ENCODE measurements at places on chromosomes 5 and 9. TPM values are rescaled to one million over a fixed set of nuclear protein-coding genes. Genes with fewer than 3 reads are reported as not detected.
A peak's percentile ranks its signal among the peaks of the same experiment; 100 is the strongest.

The FBP2 gene
- total RNA-seq, result not detected

The ENTREP1 gene
- 31.3 TPM for total RNA-seq

The SOWAHA gene
- not detected for total RNA-seq

The PRRX2 gene
- 0.94 TPM for total RNA-seq

The PLCXD3 gene
- 103 TPM for total RNA-seq

GRCh38 chr5:136012041-136012804 lies 16.6 kb upstream of the TGFBI start:
- no peak for DNase-seq
- H3K27me3 ChIP-seq, result no peaks in the 10 kb centered on the region
- no peaks in the 10 kb centered on the region for H3K36me3 ChIP-seq
- no peak overlapping the region for H3K4me3 ChIP-seq
- peaks cover 2% of the 10 kb centered on the region for H3K4me1 ChIP-seq
- H3K27ac ChIP-seq, result no peak overlapping the region

DNA sequence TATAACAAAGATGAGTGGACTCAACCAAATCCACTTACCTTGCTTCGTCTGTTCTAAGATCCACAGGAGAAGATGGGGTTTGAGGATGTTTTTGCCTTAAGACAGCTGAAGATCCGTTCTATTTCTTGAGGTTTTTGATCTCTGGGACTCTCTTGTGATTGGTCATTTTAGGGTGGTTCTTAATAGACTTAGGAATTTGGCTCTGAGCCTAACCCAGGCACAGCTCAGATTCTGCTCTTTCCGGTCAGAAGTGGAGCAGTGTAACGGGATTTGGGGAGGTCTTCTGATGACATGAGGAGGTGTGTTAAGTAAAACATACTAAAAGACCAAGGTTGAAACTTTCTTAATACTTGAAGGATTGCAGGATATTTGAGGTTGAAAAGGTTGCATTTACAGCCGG lies 166.9 kb downstream of the DMRT2 start:
- no peak overlapping the region for H3K4me3 ChIP-seq
- no peak overlapping the region for H3K27ac ChIP-seq
- H3K36me3 ChIP-seq, result no peaks in the 10 kb centered on the region
- no peak for DNase-seq
- no peaks in the 10 kb centered on the region for H3K4me1 ChIP-seq

GRCh38 chr5:153660919-153661318 lies 170.4 kb downstream of the GRIA1 start:
- H3K4me3 ChIP-seq, result no peak overlapping the region
- H3K36me3 ChIP-seq, result no peaks in the 10 kb centered on the region
- no peak for DNase-seq
- no peaks in the 10 kb centered on the region for H3K4me1 ChIP-seq
- no peak overlapping the region for H3K27ac ChIP-seq
- H3K27me3 ChIP-seq, result no peaks in the 10 kb centered on the region

DNA sequence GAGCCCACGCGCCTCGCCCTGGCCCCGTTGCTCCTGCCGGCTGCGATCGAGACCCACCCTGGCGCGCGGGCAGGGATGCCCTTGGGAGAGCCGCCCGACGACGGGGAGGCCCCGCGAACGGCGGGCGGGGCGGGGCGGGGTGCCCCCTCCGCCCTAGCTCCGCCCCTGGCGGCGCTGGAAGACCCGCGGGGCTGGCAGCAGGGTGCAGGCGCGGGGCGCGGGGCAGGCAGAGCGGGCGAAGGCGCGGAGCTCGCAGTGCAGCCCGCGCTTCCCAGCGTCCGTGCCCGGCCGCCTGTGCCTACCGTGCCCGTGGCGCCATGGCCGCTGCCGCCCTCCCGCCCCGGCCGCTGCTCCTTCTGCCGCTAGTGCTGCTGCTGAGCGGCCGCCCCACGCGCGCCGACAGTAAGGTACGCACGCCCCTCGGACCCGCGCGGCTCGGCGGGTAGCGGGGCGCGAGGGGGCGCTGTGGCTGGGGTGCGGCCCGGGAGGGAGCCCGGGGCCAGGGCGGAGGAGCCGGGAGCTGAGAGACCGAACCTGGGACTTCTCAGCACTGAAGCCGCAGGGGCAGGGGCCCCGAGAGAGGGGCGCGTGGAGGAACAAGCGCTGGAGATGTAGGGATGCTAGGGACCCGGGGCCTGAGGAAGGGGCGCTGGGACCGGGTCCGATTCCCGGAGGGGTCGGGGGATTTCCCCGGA lies at the start of gene OLFML2A:
TSS of gene OLFML2A (plus strand) at position 180 of the 695 bp plus-strand sequence. CDS start at position 318, 138 bp downstream.
- H3K27ac ChIP-seq, result peak within 1 kb of the TSS; percentile 76
- no peaks in the 10 kb centered on the region for H3K36me3 ChIP-seq
- no peak for DNase-seq

GRCh38 chr5:84885485-84886258 lies 501.0 kb upstream of the EDIL3 start:
- H3K4me1 ChIP-seq, result peaks cover 4% of the 10 kb centered on the region
- H3K27me3 ChIP-seq, result no peaks in the 10 kb centered on the region
- H3K36me3 ChIP-seq, result no peaks in the 10 kb centered on the region
- H3K4me3 ChIP-seq, result no peak overlapping the region

DNA sequence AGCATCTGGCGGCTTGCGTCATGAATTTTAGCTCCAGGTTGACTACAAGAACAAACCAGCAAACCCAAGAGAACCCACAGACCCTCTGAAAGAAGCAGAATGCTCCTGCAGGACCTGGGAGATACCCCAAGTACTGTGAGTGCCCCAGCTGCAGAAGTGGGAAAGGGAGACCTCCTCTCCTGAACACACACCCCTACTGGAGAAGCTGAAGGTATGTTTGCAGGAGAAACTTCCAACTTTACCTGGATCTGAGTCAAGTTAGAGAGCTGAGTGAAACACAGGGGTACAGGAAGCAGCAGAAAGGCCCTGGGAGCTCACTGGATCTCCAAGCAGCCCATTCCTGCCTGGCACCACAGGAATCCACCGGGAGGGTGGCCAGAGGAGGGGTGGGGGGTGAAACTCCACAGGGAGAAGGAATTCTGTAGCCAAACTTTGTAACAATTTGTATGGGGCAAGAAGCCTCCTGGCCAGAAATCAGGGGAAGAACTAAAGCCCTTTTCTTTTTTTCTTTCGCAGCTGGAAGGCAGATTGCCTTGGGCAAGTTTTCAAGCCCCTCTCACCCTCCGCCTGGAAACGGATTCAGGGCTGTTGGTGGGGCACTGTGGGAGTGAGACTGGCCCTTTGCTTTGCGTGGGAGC lies 576.2 kb downstream of the BNC2 start:
- H3K4me3 ChIP-seq, result no peak overlapping the region
- peaks cover 4% of the 10 kb centered on the region for H3K27me3 ChIP-seq
- no peak overlapping the region for H3K27ac ChIP-seq
- no peak for DNase-seq
- H3K4me1 ChIP-seq, result no peaks in the 10 kb centered on the region

DNA sequence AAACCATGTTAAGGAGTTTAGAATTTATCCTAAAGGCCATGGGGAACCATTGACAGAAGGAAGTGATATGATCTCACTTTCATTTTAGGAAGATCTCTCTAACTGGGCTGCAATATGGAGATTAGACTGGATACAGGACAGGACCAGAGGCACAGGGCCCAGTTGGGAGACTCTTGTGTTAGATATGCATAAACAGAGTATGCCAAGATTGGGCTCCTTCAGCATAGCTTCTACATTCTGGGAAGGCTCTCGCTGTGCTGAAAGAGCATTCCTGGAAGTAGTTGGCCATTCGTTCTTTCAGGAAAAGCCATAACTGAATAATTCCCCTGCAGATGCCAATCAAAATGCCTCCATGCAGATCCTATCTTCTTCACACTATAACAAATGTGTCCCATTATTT lies 204.5 kb downstream of the CWC27 start:
- H3K4me3 ChIP-seq, result no peak overlapping the region
- H3K36me3 ChIP-seq, result peaks cover 5% of the 10 kb centered on the region
- H3K27ac ChIP-seq, result no peak overlapping the region

DNA sequence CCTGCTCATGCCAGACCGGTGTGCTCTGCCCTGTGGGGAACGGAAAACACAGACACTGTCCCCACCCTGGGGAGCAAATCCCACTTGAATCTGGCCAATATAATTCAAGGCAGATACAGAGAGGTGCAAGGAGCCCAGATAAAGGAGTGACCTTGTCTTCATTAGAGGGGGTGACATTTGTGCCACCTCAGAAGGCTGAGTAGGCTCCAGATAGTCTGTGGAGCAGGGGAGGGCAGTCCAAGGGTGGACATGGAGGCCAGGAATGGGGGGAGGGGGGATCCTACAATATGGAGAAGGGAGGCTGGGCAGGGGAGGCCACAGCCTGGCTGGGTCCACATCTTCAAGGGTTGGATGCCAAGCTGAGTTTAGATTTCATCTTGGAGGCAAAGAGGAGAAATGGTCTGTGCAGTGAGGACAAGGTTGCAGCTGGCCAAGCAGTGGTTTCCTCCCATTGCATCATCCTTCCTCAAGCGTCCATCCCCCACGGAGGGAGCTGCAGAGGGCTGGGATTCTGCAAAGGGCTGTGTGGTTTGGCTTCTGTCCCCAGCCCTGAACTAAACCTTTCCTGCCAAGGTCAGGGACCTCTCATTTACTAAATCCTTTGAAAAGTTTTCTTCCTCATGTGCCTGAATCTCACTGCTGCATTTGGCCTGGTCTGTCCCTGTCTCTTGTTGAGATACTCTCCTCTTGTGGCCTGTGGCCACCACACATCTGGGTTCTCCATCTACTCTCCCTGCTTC lies 60.1 kb downstream of the GALNT12 start:
- no peak overlapping the region for H3K4me3 ChIP-seq
- peak overlapping the region; percentile 83 for H3K27ac ChIP-seq
- no peaks in the 10 kb centered on the region for H3K36me3 ChIP-seq
- H3K4me1 ChIP-seq, result peaks cover 34% of the 10 kb centered on the region

- H3K4me3 ChIP-seq, result peak overlapping the region; percentile 76
- peaks cover 45% of the 10 kb centered on the region for H3K27me3 ChIP-seq
- H3K36me3 ChIP-seq, result no peaks in the 10 kb centered on the region
- no peak for DNase-seq
These were observed 561 bp downstream of the DAPK1 start for GRCh38 chr9:87498046-87498810.

DNA sequence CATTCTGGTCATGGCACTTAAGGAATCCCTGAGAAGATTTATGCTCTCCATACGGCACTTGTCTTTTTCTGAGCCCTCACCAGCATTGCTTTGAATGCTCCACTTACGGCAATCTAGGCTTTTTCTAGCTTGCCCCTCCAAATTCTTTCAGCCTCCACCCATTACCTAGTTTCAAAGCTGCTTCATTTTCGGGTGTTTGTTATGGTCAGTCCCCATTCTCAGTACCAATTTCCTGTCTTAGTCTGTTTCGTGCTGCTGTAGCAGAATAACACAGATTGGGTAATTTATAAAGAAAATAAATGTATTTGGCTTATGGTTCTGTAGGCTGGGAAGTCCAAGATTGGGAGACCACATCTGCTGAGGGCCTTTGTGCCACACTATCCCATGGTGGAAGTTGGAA lies 42.0 kb downstream of the ARHGEF28 start:
- no peak for DNase-seq
- H3K27me3 ChIP-seq, result no peaks in the 10 kb centered on the region
- no peak overlapping the region for H3K4me3 ChIP-seq
- H3K27ac ChIP-seq, result no peak overlapping the region
- no peaks in the 10 kb centered on the region for H3K36me3 ChIP-seq

- no peak overlapping the region for H3K27ac ChIP-seq
- H3K4me1 ChIP-seq, result no peaks in the 10 kb centered on the region
- H3K27me3 ChIP-seq, result no peaks in the 10 kb centered on the region
- no peak overlapping the region for H3K4me3 ChIP-seq
These were observed 136.3 kb upstream of the SNX2 start for GRCh38 chr5:122638581-122638980.

GRCh38 chr5:135069895-135070657 lies 36.0 kb upstream of the PITX1 start:
- no peaks in the 10 kb centered on the region for H3K36me3 ChIP-seq
- no peak overlapping the region for H3K27ac ChIP-seq
- H3K4me3 ChIP-seq, result no peak overlapping the region
- peaks cover 12% of the 10 kb centered on the region for H3K27me3 ChIP-seq

DNA sequence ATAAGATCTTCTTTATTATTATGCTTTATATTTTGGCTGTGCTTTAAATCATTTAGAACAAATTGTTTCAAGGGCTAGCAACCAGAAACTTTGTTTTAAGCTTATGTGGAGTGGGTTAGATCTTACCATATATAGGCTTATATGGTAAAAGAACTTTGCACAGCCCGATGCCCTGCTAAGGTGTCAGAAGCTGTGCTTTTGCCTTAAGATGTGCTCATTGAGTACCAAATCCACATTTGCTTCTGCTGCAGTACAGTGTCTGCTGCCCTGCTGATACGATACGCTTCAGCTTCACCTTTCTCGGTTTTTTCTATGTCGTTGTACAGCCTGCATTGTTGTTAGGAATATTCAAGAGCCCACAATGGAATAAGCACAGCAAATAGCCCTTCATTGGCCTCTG lies 34.8 kb downstream of the CD180 start:
- no peak for DNase-seq
- no peak overlapping the region for H3K27ac ChIP-seq
- H3K4me1 ChIP-seq, result peaks cover 14% of the 10 kb centered on the region
- H3K27me3 ChIP-seq, result no peaks in the 10 kb centered on the region
- H3K4me3 ChIP-seq, result no peak overlapping the region
- peaks cover 89% of the 10 kb centered on the region for H3K36me3 ChIP-seq

DNA sequence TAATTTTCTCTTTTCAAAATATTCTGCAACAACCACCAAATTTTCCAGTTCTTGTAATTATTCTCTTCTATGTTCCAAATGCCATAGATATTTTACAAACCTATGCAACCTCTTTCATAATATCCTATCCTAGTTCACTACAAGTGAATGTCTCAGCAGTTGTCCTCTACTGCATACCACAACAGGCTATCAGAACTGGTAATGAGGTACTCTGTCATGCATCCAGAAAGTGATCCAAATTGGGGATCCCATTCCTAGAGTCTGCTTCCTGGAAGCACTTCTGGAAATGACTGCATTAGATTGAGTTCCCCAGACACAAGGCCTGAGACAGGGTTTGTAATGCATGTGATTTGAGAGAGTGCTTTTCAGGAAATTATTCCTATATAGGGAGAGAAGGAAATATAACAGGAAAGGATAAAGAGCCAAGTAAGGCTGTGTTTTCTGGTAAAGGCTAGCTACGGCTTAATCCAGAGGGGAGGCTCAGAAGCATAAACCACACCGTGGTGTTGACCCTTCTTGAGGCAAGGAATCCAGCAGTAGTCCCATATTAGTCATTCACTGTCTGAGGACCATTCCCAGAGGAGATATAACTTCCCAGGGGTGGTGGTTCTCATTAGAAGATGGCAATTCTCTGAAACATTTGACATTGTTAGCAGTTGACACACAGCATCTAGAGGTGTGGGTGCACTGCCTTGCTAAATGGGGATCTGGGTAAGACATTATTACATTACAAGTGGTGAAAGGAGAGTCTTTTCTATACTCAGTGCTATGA lies 80.3 kb upstream of the FST start:
- no peak overlapping the region for H3K27ac ChIP-seq
- no peak for DNase-seq
- no peaks in the 10 kb centered on the region for H3K27me3 ChIP-seq
- H3K4me1 ChIP-seq, result no peaks in the 10 kb centered on the region

DNA sequence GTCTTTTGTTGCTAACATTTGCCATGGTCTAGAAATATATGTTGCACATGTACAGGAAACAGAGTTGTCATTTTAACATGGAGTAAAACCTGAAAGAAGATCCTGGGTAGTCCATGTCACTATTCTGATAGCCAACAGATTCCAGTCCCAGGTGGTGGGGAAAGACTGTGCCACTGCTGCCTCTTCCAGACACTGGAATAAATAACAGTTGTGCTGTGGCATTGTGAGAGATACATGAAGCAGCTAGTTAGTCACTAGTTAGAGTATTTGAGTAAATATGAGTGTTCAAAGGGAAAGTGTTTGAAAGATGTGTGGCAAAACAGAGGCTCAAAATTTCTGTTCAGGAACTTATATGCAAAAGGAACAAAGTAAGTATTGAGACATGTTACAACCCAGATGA lies 1408.3 kb downstream of the EFNA5 start:
- H3K36me3 ChIP-seq, result no peaks in the 10 kb centered on the region
- H3K4me3 ChIP-seq, result no peak overlapping the region
- no peak for DNase-seq
- no peaks in the 10 kb centered on the region for H3K27me3 ChIP-seq

Data from heart right ventricle (tissue), 16 donors.